Activated CD4-positive, alpha-beta T cell treated with anti-CD3 and anti-CD28 coated beads, Interleukin-2, amount 10 ng/mL, durations not matched to agents 7 days and 5 days (primary cell): ENCODE measurements at places on chromosomes 4 and X. TPM values are rescaled to one million over a fixed set of nuclear protein-coding genes. Genes with fewer than 3 reads are reported as not detected.

GRCh38 chrX:120299928-120300327 lies 11.3 kb downstream of the TMEM255A start:
- H3K4me1 ChIP-seq: peaks cover 18% of the 10 kb centered on the region
- H3K27me3 ChIP-seq: no peaks in the 10 kb centered on the region
- no peak for DNase-seq
- no peak overlapping the region for H3K4me3 ChIP-seq

- H3K27me3 ChIP-seq: peaks cover 2% of the 10 kb centered on the region
- no peak overlapping the region for H3K27ac ChIP-seq
- H3K36me3 ChIP-seq: no peaks in the 10 kb centered on the region
- no peak for DNase-seq
Observed at GRCh38 chr4:5640096-5640495, 68.3 kb downstream of the EVC2 start.

- no peaks in the 10 kb centered on the region for H3K27me3 ChIP-seq
- H3K27ac ChIP-seq: no peak overlapping the region
- H3K4me1 ChIP-seq: no peaks in the 10 kb centered on the region
- H3K36me3 ChIP-seq: no peaks in the 10 kb centered on the region
Observed at GRCh38 chr4:104447294-104447693, 47.4 kb downstream of the CXXC4 start.

GRCh38 chr4:140090215-140090731 lies 63.7 kb downstream of the MAML3 start:
- peaks cover 49% of the 10 kb centered on the region for H3K4me1 ChIP-seq
- H3K27me3 ChIP-seq: peaks cover 10% of the 10 kb centered on the region
- H3K4me3 ChIP-seq: no peak overlapping the region
- no peak for DNase-seq
- H3K36me3 ChIP-seq: no peaks in the 10 kb centered on the region

- no peak for DNase-seq
- no peaks in the 10 kb centered on the region for H3K27me3 ChIP-seq
Observed at GRCh38 chr4:93480452-93480851, 348.1 kb upstream of the ATOH1 start.

- H3K27ac ChIP-seq: no peak overlapping the region
- no peak overlapping the region for H3K4me3 ChIP-seq
- H3K36me3 ChIP-seq: no peaks in the 10 kb centered on the region
- H3K27me3 ChIP-seq: peaks cover 47% of the 10 kb centered on the region
Observed at GRCh38 chrX:71910986-71911730, 513 bp downstream of the NHSL2 start.

GRCh38 chr4:150236626-150237025 lies 158.4 kb downstream of the DCLK2 start:
- no peak for DNase-seq
- no peaks in the 10 kb centered on the region for H3K4me1 ChIP-seq
- H3K36me3 ChIP-seq: no peaks in the 10 kb centered on the region
- H3K4me3 ChIP-seq: no peak overlapping the region

The FRMPD4 gene
- total RNA-seq: not detected

DNA sequence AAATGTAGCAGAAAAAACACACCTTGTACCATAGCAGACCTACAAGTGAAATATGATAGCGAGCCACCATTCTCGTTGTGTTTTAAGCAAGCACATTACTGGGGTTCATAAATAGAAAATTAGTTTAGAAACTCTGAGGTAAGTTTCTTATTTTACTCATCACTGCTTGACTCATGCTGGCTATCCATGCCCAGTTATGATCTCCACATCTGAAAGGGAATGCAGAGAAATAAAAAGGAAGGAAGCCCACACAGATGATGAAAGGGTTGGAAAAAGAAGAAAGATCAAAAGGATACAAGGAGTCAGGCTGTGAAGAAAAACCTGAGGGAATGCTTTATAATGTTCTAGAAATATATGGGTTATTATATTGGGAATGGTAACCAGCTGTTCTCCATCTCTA lies 54.5 kb downstream of the CAMK2D start:
- peaks cover 17% of the 10 kb centered on the region for H3K36me3 ChIP-seq
- peaks cover 15% of the 10 kb centered on the region for H3K4me1 ChIP-seq
- no peaks in the 10 kb centered on the region for H3K27me3 ChIP-seq
- DNase-seq: no peak

The HPGD gene
- total RNA-seq: 9.3 TPM

DNA sequence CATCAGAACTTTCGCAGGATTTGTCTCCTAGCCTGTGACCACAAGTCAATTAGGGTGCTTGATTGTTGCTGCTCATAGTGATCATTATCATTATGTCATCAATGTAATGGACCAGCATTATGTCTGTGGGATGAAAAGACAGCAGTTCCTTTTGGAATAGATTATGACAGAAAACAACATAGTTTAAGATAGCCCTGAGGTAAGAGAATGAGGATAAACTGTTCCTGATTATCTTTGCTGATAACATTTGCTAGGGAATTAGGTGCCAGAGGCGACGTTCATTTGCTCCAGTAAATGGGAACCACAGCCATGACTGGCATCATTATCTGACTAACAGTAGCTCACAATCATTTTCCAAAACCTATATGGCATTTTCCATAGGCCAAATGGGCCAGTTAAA lies 12.7 kb upstream of the THOC2 start:
- no peak for DNase-seq
- H3K27me3 ChIP-seq: no peaks in the 10 kb centered on the region
- no peaks in the 10 kb centered on the region for H3K36me3 ChIP-seq
- H3K4me1 ChIP-seq: peaks cover 5% of the 10 kb centered on the region
- no peak overlapping the region for H3K27ac ChIP-seq

DNA sequence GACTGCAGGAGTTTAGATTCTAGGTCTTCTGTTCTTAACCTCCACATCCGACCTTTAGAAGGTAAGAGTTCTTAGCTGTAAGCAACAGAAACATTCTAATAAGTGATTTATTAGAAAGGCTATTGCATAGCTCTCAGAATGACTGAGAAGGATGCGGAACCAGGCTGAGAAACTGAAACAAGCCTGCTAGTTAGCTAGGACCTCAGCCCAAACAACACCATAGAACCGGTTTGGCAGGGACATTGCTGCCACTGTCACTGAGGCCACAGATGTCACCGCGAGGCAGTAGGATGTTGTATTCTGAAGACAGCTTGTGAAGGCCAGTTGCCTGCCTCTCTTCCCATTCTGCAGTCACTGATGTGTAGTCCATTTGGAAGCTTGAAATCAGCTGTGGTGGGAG lies 160.0 kb upstream of the ARX start:
- peaks cover 7% of the 10 kb centered on the region for H3K27me3 ChIP-seq
- H3K4me3 ChIP-seq: no peak overlapping the region
- H3K36me3 ChIP-seq: no peaks in the 10 kb centered on the region
- DNase-seq: no peak
- H3K27ac ChIP-seq: no peak overlapping the region

DNA sequence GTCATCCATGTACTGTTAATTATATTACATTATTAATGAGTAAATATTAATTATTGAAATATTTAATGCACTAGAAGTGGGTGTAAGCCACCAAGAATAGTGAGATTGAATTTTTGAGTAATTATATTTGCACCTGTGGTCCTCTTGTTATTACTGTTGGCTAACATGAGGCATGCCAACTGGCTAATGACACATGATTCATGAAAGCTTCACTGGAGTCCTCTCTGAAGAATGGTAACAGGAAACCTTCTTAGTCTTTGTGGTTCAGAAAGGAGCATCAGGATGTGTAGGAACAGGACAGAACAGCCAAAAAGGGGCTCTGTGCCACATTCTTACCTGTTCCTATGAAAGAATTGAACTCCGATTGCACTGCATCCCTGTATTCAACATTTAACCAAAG lies 65.2 kb downstream of the SLC4A4 start:
- H3K27me3 ChIP-seq: peaks cover 8% of the 10 kb centered on the region
- no peak for DNase-seq
- H3K27ac ChIP-seq: no peak overlapping the region
- H3K4me1 ChIP-seq: no peaks in the 10 kb centered on the region
- no peaks in the 10 kb centered on the region for H3K36me3 ChIP-seq
- H3K4me3 ChIP-seq: no peak overlapping the region
